ENCODE measurements at places on chromosomes 7 and 10.

GRCh38 chr10:132787495-132788179, 1.7 kb upstream of the NKX6-2 start:
- DNase-seq, result no peak

- no peak for DNase-seq
These were observed 95.3 kb upstream of the MACROH2A2 start for GRCh38 chr10:69957241-69957885.

- no peak for DNase-seq
These were observed 78.4 kb downstream of the PON1 start for GRCh38 chr7:95245828-95246500.

DNA sequence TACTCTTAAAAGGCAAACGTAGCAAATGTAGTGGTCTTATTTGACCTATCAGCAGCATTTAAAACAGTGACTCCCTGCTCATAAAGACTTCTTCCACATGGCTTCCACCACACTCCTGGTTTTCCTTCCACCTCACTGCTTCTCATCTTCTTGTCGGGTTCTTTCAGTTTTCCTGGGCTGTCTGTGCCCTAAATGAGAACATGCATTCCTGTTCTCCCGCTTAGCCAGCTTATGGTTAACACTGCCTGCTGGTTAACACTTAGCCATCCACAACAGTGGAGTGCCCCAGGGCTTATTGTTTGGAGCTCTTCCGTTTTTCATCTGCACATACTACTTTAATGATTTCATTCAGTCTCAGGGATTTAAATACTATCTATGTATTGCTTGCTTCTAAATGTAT, 34.3 kb upstream of the EXOC6 start:
- DNase-seq, result no peak

DNA sequence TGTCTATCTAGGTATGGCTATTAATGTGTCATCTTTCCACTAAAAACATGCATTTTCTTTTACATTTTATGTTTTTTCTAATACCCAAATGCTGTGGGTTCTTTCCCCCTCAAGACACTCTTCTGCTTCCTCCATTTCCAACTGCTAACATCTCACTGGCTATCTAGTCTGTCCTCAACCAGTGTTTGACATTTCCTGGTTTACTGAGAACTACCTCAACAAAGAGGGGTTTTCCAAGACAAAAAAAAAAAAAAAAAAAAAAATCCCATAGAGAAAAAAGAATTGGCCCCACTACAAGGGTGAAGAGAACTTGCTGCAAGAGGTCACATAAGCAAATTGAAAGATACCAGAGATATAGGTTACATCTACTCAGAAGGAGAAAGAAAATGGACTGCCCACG, 359.7 kb downstream of the CRPPA start:
- no peak for DNase-seq

GRCh38 chr7:105734233-105734632, 142.2 kb downstream of the ATXN7L1 start:
- DNase-seq, result no peak

GRCh38 chr7:154484406-154484805, 432.2 kb downstream of the DPP6 start:
- no peak for DNase-seq

GRCh38 chr10:47381103-47381395, 3.0 kb downstream of the ZNF488 start:
- DNase-seq, result no peak

GRCh38 chr7:45709168-45710042, 135.2 kb downstream of the ADCY1 start:
- DNase-seq, result no peak

- DNase-seq, result no peak
These were observed 101.9 kb downstream of the EXOC4 start for GRCh38 chr7:133354546-133355324.

GRCh38 chr10:61081301-61081700, 137.3 kb upstream of the RHOBTB1 start:
- DNase-seq, result no peak

DNA sequence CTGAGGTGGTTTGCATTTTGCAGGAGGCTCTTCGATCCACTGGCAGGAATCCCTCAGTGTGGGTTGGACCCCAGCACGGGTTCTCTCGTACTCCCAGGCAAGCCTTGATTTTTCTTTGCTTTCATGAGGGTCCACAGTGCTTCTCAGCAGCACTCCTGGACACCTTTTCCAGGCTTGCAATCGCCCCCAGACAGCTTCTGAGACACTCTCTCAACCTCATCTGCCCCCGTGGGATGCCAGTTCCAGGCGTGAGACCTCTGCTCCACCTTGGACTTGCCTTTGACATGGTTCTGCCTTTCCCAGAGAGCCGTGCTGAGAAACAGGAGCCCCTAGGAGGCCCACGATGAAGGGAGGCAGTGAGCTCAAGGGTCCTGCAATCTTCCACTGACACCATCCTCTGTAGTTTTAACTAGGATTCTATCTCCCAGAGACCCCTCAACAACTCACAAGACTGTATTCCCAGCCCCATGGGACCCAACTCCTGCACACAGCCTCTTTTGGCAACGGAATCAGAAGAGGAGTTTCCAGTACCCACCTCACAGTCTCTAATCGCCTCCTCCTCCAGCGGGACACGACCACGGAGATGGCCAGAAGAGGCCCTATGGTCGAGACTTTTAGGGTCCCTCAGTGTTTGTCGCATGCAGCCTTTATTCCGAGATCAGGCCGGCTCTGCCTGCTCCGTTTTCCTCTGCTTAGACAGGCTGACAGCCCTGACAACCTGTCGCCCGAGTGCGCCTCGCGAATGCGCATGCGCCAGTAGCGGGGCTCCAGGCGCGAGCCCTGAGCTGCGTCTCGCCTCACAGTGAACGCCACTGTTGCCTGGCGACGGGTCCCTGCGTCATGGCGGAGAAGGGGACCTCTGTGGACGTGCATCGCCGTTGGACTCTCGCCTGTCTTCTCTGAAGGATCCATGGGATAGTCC, 26.0 kb upstream of the ZNF273 start:
- peak; percentile 68 for DNase-seq

- DNase-seq, result no peak
These were observed 52.9 kb downstream of the RELN start for GRCh38 chr7:103936558-103936957.

- DNase-seq, result no peak
These were observed 10.3 kb downstream of the HTRA1 start for GRCh38 chr10:122471531-122472177.

- DNase-seq, result no peak
These were observed 572.9 kb upstream of the PFKP start for GRCh38 chr10:2494399-2494798.

GRCh38 chr10:50381642-50382041, 130.3 kb upstream of the ASAH2 start:
- no peak for DNase-seq

- DNase-seq, result no peak
These were observed 70.0 kb upstream of the MAGI2 start for GRCh38 chr7:79523436-79523835.

DNA sequence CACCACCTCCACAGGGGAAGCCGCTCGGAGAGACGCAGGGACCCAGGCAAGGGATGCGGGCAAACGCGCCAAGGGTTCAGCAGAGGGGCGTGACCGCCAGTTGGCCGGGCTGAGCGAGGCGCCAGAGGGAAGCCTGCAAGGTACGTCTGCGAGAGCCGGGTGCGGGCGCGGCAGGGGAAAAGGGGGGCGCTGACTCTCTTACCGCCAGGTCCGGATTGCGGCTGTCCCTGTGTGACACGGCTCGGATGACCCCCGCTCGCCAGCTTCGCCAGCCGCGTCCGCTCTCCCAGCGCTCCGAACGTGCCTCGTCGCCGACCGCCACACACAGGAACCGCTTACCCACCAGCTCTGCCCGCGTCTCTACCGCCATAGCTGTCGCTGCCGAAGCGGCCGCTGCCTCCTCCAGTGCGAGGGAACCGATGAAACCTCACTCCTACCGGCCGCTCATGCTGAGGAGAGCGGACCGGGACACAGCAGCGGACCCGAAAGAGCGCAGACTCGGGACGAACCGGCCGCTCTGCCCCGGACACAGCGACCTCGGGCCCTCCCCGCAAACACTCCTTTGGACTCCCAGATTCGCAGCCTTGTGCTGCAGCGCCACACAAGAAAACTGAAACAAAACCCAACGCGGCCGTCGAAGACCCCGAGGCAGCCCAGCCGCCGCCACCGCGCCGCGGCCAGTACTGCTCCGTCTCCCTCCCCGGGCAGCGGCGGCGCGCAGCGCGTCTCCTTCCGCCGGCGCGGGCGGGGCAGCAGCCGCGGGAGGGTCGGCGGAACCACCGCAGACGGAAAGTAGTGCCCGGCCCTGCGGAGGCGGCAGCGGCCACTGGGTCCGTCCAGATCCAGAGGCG, at the start of gene JMJD1C:
JMJD1C (minus strand) TSS at position 685 of the 851 bp plus-strand sequence; CDS start at position 370, 315 bp downstream.
- DNase-seq, result peak; percentile 65

DNA sequence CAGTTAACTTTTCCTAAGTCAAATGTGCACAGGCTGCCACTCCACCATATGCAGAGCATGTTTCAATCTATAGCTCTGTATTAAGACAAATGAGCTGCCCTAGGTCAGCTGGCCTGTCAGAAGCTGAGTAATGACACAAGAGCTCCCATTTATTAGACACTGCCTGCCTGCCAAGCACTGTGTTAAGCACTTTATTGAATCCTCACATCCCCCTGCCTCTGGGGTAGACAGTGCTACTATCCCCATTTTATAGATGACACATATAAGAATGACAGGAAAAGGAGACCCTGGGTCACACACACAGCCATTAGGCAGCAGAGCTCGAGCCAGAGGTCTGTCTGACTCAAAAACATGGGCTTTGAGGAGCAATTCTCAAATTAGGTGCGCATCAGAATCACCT, 179.8 kb upstream of the PDE1C start:
- DNase-seq, result no peak

DNA sequence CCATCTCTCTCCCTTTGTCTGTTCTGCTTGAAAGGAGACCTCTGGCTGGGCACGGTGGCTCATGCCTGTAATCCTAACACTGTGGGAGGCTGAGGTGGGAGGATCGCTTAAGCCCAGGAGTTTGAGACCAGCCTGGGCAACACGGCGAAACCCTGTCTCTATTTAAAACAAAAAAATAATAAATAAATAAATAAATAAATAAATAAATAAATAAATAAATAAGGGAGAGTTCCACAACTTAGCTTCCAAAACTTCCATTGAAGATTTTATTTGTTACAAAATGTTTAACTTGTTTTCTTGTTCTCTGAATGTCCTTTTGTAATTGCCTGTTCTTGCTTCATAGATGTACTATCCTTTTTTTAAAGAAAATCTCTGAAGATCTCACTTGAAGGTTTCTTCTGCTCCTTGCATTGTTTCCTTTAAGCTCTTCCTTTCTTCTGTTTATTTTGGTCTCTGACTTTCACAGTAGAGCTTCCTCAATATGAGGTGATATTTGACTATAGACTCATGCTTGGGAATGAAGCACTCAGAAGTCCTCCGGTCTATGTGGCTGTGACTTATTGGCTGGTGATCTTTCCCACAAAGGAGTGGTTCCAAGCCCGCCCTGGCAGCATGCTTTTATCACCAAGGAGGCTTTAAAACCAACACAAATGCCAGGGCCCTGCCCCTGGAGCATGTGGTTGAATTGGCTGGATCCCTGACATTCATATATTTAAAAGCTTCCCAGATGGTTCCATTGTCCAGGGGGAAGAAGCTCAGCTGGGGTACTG, 18.1 kb upstream of the NPTX2 start:
- DNase-seq, result no peak

DNA sequence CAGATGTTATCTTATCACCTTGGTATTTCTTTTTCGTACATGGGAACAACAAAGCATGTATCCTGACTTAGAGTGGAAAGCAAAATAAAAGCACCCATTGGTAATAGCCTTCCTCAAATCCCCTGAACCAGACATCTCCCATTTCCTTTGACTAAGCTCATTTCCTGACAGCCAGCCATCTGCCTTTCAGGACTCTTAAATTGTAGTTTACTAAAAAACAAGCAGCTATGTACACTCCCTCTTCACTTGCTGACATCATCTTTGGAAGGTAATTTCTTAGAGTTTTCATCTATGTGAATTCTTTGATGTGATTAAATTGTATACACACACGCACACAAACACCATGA, 40.7 kb downstream of the ARL4A start:
- no peak for DNase-seq

DNA sequence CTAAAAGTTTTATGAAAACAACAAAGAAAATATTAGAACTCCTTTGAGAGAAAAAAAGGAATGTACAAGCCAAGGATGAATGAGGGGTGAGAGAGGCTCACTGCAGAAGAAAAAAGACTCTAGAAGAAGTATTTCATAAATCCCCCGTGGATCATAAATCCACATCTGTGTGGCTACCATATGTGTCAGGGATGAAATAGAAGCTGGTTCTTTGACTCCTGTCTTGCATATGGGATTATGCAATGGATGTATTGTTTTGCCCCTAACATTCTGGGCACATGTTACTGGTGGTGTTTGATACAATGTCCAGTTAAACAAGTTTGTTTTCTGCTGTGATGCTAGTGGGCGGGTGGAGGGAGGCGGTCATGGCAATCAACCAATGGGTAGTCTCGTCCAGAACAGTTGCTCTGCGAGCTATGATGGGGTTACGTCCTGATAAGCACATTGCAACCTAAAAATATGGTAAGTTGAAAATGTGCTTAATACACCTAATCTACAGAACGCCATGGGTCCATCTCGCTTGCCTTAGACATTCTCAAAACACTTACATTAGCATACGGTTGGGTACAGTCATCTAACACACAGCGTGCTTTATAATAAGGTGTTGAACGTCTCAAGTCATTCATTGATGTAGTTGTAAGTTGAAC, 34.1 kb upstream of the PITRM1 start:
- no peak for DNase-seq

GRCh38 chr10:43376828-43377423, 5.5 kb downstream of the FXYD4 start:
- no peak for DNase-seq

GRCh38 chr7:42945821-42946626, 13.8 kb downstream of the MRPL32 start:
- DNase-seq, result no peak

- no peak for DNase-seq
These were observed 1033.8 kb upstream of the AUTS2 start for GRCh38 chr7:68564306-68565135.

DNA sequence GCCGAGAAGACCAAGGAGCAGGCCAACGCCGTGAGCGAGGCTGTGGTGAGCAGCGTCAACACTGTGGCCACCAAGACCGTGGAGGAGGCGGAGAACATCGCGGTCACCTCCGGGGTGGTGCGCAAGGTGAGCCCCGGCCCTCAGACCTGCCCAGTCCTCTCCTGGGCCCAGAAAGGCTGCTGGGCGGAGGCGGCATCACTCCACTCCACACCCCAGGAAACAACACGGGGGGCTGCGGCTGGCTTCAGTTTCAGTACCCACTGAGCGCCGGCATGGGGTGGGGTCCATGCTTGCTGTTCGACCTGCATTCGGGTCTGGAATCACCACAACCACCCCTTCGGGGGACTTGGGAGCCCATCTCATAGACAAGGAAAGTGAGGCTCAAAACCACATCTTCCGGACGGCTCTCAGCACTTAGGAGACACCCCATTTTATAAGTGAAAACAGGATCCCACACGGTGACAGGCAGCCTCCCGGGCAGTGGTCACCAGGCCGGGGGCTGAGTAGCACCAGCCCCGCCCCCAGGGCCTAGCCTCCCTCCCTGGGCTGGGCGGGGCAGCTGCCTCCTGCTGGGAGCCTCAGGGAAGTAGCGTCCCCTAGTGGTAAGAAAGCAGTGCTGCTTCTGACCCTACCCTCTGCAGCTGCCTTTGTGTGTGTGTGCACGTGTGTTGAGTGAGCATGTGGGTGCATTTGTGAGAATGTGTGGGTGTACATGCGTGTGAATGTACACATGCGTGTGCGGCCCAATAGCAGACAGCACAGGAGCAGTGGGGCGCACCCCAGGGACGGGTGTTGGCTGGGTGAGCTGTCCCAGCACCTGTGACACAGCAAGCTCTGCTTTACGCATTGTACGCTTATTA, 1.8 kb downstream of the SNCG start:
- DNase-seq, result no peak

Measured in activated CD8-positive, alpha-beta memory T cell treated with anti-CD3 and anti-CD28 coated beads, Interleukin-2, amount 50 U/mL, for 4 hours (primary cell).